ENCODE measurements at places on chromosomes 5 and 9. TPM values are rescaled to one million over a fixed set of nuclear protein-coding genes. Genes with fewer than 3 reads are reported as not detected.
A peak's percentile ranks its signal among the peaks of the same experiment; 100 is the strongest.

GRCh38 chr5:141508798-141509611 lies 20.1 kb downstream of the PCDHGC5 start:
- DNase-seq = peak; percentile 46

GRCh38 chr5:73564675-73565074 lies 764 bp downstream of the ANKRA2 start:
- DNase-seq = no peak

- no peak for DNase-seq
These were observed 9.0 kb downstream of the KIAA1958 start for GRCh38 chr9:112495614-112496013.

DNA sequence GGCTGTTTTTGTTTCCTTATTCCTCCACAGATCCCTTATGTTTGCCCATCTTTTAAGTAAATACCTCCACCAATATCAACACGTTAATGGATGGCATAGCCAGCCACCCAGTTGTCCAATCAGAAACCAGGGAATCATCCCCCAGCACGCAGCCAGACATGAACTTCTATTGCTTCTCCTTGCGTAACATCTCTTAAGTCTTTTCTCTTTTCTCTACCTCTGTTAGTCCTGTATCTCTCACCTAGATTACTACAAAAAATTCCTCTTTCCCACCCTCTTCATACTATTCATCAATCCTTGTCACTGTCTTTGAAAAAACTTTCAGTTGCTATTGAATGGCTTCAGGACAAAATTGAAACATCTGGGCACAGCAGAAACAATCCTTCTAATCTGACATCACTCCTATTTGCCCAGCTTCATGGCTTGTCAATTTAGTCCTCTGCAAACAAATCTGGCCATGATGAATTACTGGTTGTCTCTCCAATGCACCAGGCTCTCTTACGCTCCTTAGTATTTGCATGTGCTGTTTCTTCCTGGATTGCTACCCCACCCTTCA lies 349.3 kb downstream of the RAB3C start:
- no peak for DNase-seq

DNA sequence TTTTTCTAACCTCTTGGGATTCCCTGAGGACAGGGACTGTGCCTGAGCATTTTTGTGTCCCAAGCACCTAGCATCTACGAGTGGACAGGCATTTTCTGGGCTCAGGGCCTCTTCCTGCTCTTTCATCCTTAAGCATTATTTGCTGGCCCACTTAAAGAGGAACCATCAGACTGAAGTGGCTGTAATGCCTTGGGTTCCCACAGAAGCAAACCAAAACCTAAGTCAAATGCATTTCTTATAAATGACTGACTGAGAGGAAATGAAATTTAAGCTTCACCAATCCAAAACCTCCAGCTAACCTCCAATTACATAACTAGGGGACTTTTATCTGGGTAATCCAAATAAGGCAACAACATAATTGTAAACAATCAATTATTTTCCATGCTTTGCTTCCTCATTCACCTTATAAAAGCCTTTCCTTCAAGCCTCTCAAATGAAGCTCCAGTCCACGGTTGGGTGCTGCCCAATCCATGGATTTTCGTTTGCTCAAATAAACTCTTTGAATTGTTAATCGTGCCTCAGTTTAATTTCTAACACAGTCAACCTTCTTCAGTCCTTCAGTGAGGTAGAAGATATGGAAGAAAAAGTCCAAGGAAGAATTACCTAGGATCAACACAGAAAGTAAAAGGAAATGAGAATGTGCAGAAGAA lies 25.3 kb upstream of the SLC31A2 start:
- DNase-seq = no peak

GRCh38 chr9:108441726-108442125 lies 414.1 kb downstream of the ACTL7B start:
- no peak for DNase-seq

GRCh38 chr5:154078272-154078671 lies 39.5 kb downstream of the MFAP3 start:
- DNase-seq = no peak

- DNase-seq = no peak
These were observed 213.2 kb downstream of the GABBR2 start for GRCh38 chr9:98495530-98495929.

- no peak for DNase-seq
These were observed 279.6 kb downstream of the FANCC start for GRCh38 chr9:95037789-95038521.

- DNase-seq = no peak
These were observed 123.5 kb downstream of the RASEF start for GRCh38 chr9:82939451-82939850.

- DNase-seq = no peak
These were observed 10.7 kb downstream of the HNRNPH1 start for GRCh38 chr5:179612577-179613459.

DNA sequence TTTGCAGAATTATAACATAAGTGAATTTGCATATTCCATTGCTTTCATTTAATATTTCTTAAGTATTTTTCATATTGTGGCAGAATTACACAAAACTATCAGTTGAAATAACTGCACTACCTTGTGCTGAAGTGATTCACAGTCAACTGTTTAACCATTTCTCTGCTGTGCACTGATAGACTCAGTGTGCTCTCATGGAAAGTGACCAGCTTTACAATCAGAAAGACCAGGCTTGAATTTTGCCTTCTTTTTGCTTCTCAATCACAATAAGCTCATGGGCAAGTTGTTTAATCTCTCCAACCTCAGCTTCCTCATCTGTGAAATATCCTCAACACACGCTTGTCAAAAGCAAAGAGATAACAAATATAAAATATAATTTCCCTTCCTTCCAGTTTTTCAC lies 18.3 kb downstream of the CDK5RAP2 start:
- no peak for DNase-seq

DNA sequence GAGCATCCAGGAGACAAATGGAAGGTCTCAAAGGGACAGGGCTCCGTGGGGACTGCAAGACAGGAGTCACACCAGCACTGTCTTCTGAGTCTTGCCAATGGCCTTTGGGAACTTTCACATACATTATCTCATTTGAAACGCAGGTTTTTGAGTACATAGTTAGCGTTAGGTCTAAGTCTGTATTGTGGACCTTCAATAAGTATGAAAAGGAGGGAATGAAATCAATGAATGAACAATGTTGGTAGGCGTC lies 442 bp upstream of the DCTN4 start:
- no peak for DNase-seq

DNA sequence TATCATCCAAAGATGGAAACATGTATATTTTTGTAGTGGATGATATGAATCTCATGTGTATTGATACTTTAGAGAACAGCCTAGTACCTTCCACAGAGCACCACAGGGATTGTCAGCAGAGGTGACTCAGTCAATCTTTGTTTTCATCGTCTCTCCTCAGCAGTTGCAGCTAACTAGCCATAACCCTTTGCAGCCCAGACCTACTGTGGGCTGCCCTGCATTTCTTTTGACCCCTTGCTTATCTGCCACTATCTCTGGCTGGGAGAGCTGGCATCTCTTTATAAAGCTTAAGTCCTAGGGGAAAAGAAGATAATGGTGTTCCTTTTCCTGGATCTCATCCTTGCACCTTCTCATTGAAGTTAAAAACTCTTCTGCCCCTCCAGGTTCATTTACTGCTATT lies 28.7 kb downstream of the HMGCR start:
- DNase-seq = no peak

GRCh38 chr9:98607152-98607551 lies 101.6 kb downstream of the GABBR2 start:
- DNase-seq = no peak

GRCh38 chr9:114697951-114698351 lies 16.0 kb upstream of the TEX48 start:
- DNase-seq = no peak

DNA sequence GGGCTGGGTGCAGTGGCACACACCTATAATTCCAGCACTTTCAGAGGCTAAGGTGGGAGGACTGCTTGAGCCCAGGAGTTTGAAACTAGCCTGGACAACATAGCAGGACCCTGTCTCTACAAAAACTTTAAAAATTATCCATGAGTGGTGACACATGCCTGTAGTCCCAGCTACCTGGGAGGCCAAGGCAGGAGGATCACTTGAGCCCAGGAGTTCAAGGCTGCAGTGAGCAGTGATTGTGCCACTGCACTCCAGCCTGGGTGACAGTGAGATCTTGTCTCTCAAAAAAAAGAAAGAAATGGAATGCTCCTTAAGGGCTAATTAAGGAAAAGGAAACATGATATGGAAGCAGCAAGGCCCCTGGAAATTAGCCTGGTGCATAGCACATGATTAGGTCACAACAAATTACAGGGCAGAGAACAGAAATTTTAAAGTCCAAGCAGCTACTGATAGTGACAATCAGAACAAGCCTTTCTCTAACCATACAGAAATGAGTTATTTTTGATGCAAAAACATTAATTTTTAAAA lies 19.5 kb downstream of the ANKH start:
- DNase-seq = no peak

Gene ZNF879
- total RNA-seq = 3.0 TPM

Gene SLC23A1
- not detected for total RNA-seq

Gene PRR7
- 2.1 TPM for total RNA-seq

Gene TLX3
- not detected for total RNA-seq

Gene CCDC152
- 0.79 TPM for total RNA-seq

Gene GLIPR2
- total RNA-seq = 71.1 TPM

Gene CD14
- 148 TPM for total RNA-seq

Gene KIF4B
- not detected for total RNA-seq

Gene IL7R
- 13.4 TPM for total RNA-seq

Gene HABP4
- 9.2 TPM for total RNA-seq

Gene SPINK7
- total RNA-seq = not detected

Gene EIF4E1B
- total RNA-seq = not detected

Gene COL23A1
- 1.0 TPM for total RNA-seq

All from omental fat pad (tissue), 4 donors.